HS-27A (cell line): ENCODE measurements at places on chromosomes 11 and 22.

DNA sequence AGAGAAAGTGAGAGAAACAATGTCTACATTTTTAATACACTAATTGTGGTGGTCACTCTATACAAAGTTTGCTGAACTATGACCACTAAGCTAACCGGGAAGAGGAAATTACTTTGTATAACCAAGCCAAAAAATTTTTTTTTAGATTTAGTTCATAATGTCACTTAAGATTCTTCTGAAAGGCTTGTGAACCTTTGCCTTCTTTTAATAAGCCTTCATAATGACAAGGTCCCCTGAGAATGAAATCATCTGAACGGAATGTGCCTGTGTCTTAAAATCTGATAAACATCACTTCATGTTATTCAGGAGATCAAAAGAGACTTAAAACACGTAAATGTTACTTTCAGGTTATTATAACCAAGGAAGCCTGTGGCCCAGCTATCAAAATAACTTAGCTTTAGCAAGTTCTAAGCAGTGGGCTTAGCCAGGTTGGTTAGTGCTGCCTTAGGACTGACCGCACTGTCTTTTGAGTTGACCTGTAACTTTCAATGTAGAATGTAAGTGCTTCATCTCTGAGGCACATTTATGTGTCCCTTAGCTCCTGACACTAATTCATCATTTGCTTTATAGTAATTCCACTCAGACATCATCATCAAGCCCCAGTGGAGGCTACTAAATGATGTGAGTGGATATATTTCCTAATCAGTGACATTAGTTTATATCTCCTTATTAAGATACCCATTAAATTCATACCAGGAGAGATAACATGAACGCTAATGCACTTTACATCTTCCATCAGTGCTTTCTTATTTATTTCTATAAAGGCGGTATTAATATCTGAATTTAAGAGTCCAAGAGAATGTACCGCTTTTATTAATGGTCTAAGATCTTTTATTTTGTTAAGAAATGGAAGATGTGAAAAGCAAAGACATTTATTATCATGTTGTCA, 122.5 kb downstream of the WNT11 start:
- no peak for DNase-seq

DNA sequence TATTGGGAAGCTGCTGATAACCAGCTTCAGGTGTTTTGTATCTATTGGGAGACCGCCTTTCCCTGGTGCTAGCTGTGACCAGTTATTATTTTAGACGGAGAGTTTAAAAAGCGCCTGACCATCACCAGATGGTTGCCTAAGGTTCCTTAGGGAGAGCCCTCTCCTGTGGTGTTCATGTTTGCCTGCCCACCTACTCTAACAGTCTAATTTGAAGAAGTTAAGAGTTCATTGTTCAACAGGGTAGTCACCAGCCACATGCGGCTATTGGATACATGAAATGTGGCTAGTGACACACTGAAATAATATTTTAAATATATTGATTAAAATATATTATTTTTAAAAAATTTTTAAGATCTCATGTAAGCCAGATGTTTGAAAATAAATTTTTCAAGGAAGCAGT, 71.3 kb upstream of the SLN start:
- no peak for DNase-seq

GRCh38 chr11:111520560-111520959, 6.0 kb downstream of the HOATZ start:
- peak; percentile 45 for DNase-seq

GRCh38 chr11:109193880-109194279, 228.1 kb upstream of the C11orf87 start:
- no peak for DNase-seq
